Stimulated activated CD4-positive, alpha-beta T cell treated with anti-CD3 and anti-CD28 coated beads, TNF-alpha, amount 100 ng/mL, for 24 hours (primary cell): ENCODE measurements at places on chromosomes 2 and 18.

- DNase-seq = no peak
Observed at GRCh38 chr18:13482618-13482945, 243.8 kb downstream of the FAM210A start.

- no peak for DNase-seq
Observed at GRCh38 chr18:79812052-79812451, 14.3 kb downstream of the KCNG2 start.

DNA sequence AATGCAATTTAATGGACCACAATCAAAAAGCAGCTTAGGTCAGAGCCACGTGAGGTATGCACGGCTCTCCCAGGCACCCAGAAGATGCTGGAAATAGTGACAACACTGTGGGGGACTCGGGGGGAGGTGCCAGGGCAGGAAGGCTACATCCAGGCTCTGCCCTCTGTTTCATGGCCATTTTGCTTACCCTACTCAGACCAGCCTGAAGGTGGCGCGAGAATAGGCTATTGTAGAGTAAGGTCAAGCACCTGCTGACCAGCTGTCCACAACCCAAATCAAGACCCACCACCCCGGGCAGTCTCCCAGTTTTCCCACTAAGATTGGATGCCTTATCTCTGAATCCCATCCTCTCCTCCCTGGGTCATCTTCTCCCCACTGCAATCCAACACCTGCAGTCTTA is 115.7 kb downstream of the VIT start:
- DNase-seq = no peak

DNA sequence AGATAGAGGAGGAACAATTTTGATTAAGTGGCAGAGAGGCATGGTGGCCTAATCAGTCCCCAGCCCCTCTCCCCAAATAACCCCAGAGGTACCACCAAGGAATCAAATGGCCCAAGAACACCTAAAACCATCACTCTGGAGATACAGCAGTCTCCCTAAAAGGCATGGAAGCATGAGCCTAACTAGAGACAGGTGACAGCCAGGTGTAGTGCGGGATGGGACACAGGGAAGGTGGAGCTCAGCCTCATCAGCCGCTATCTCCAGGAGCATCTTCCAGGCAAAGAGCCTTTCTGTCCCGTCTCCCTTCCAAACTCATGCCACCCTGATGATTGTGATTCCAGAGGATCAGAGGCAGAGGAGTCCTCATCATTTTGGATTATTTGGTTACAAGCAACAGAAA is 144.7 kb downstream of the COPS8 start:
- no peak for DNase-seq

DNA sequence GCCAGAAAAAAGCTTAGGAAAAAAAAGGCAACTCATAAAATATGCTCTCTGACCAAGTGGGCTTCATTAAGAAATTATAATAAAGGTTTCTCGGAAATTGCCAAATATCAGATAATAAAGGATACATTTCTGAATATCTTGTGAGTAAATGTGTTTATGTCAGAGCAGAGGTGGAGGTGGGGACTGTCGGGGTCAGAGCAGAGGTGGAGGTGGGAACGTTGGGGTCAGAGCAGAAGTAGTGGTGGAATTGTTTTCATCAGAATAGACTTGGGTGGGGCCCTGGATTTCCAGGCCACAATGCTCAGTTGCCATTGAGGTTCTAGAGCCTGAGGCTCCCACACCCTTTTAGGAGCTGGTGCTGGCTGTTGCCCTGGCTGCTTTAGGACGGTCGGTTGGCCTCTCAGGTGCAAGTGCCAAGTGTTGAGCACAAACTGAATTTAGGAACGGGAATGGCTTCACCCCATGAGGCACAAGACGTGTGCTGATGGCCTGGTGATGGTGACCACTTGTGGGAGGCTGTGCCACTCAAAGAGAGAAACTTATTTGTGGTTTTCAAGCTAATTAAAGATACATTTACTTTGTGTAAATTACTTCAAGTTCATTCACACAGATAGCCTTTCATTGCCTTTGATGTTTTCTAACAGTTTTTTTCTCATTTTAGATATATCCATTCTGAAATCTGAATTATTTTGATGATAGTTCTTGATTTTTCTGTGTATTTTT is 131.5 kb downstream of the ATP9B start:
- DNase-seq = no peak

- DNase-seq = no peak
Observed at GRCh38 chr2:15560140-15560987, 770 bp downstream of the NBAS start.
